ENCODE measurements at places on chromosomes 2 and 18.

GRCh38 chr18:26863122-26863879, 2.2 kb downstream of the AQP4 start:
- ATAC-seq: peak; percentile 37

- ATAC-seq: peak; percentile 51
These were observed 25.8 kb downstream of the CAB39 start for GRCh38 chr2:230738391-230738811.

DNA sequence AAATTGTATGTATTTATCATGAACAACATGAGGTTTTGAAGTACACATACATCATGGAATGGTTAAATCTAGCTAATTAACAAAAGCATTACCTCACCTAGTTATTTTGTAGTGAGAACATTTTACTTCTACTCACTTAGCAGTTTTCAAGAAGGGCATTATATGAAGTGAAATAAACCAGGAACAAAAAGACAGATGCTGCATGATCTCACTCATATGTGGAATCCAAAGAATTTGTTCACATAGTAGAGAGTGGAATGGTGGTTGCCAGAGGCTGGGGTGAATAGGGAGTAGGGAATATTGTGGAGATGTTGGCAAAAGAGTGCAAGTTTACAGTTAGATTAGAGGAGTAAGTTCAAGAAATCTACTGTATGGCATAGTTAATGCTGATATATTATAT, 292.0 kb downstream of the ASXL3 start:
- ATAC-seq: no peak

DNA sequence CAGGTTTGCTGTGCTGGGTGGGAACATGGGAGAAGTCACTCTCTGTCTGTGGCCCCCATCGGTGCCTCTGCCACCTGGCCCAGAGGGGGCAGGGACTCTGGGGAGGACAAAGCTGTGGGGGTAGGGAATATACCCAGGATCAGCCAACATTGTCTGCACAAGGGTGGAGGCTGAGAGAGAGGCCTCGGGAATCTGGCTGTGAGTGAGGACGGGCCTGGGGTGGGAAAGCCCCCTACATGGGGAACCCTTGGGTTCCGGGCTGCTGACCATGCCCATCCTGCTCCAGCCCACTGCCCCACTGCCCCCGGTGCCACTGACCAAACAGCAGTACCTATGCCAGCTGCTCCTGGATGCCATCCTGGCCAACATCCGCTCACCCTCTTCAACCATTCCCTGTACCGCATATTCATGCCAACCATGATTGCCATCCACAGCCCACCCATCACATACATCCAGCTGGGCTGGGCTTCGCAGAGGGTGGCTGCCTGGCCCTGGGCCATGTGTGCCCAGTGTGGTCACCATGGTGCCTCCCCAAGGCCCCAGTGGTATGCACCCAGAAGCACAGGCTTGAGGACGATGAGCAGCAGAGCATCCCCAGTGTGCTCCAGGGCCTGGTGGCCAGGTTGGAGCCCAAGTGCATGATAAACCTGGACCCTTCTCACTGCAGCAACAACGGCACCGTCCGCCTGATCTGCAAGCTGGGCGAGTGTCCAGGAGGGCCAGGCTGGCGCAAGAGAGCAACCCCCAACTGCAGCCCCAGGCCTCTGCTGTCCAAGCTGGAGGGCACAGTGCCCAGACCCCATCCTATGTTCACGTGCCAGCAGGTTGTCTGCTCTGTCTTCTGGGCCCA, 6.9 kb upstream of the POTEF start:
- ATAC-seq: no peak

- no peak for ATAC-seq
These were observed 98.6 kb downstream of the RAB3GAP1 start for GRCh38 chr2:135150725-135151124.

- no peak for ATAC-seq
These were observed 28.8 kb upstream of the TBC1D8 start for GRCh38 chr2:101179982-101180381.

GRCh38 chr18:48902023-48902855, 48.5 kb downstream of the SMAD7 start:
- peak; percentile 95 for ATAC-seq

- no peak for ATAC-seq
These were observed at the start of gene PDCD1 for GRCh38 chr2:241858206-241859016. PDCD1 (minus strand) TSS chr2:241858894; CDS start chr2:241858838, 56 bp downstream.

DNA sequence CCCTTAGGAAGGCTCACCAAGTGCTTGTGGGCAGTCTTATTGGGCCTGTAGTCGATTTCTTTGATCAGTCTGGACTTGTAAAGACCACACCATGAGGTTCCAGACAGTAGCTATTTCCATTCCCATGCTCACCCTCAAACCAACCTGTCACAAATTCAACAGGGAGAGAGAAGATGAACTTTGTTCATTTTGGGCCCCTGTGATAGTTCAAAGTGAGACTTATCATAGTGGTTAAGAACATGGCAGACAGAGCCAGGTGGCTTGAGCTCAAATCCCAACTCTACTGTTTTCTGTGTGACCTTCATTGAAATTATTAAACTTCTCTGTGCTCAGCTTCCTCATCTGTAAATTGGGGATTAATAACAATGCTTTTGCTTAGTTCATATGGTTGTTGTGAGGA, 53.9 kb upstream of the CTLA4 start:
- ATAC-seq: no peak

DNA sequence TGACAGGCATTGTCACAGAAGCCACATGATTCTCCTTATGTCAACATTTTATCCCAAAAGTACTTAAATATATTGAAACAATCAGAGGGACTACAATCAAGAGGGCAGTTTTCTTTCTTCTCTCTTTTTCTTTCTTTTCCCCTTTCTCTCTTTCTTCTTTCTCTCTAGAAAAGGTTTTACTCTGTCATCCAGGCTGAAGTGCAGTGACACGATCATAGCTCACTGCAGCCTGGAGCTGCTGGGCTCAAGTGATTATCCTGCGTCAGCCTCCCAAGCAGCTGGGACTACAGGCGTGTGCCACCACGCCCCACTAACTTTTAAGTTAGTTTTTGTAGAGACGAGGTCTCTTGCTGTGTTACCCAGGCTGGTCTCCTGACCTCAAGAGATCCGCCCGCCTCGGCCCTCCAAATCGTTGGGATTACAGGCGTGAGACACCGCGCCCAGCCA, 1.0 kb upstream of the PRKD3 start:
- ATAC-seq: no peak

- ATAC-seq: no peak
These were observed 449.1 kb downstream of the PIK3C3 start for GRCh38 chr18:42404151-42404550.

DNA sequence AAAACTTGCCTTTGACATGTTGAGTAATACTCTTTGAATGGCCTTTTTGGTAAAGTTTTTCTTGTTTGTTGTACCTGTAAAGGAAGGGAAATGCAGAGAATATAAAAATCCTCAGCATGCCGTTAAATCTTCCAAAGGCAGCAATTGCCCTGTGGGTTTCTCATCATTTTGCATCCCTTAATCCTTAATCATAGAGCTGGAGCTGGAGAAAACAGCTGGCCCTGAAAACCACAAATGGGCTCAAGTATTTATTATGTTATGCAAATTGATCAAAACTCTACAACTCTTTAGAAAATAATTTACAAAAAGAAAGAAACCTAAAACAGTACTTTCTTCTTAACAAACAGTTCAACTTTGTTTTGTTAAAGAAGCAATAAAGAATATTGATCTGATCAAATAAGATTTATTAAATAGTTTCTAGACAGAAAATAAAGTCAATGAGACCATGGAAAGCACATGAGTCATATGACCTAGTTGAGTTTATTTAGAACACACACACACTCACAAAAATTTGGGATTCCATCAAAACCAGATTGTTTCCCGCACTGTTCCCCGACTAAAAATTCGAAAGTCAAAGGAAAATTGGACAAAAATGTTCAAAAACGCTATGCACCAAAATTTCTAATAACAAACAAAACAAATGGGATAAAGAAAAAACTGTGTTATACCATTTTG, 309.0 kb downstream of the GULP1 start:
- ATAC-seq: no peak

DNA sequence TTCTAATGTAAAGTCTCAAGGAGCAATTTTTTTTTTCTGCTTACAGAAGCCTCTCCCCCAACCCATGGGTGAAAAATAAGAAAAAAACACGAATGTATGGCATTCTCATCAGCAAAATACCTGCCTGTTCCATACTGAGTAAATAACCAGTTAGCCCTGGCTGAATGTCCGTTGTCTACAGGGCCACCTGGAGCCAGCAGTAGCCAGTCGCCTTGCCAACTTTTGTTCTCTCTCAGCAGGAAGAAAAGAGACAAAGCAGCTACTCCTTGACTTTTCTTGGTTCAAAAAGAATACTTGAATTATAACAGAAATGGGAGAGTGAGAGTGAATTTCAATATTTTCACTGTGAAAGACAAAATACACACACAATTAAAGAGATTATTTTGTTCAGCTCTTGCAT, 532.9 kb upstream of the CRIM1 start:
- no peak for ATAC-seq
